Fibroblast of skin of right quadriceps (primary cell): ENCODE measurements at places on chromosomes 5 and 9.

GRCh38 chr9:136313111-136314055, 9.5 kb upstream of the CCDC187 start:
- DNase-seq = no peak

GRCh38 chr9:137319739-137320551, 17.9 kb upstream of the NRARP start:
- DNase-seq = no peak

DNA sequence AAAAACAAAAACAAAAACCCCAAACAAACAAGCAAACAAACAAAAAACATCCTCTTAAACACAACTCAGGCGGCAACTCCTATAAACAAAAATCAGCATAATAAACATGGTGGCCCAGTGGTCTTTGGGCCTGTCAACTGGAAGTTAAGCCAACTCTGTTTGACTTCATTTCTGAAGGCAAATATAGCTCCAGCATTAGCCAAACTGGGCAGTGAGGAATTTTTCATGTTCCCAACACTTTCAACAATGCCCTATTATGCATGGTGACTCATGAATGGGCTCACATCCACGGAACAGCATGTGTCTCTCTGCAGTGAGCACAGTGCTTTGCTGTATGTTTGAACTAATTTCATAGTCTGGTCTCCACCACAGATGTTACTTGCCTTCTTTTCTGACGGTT, 143.9 kb upstream of the STC2 start:
- DNase-seq = peak; percentile 96

DNA sequence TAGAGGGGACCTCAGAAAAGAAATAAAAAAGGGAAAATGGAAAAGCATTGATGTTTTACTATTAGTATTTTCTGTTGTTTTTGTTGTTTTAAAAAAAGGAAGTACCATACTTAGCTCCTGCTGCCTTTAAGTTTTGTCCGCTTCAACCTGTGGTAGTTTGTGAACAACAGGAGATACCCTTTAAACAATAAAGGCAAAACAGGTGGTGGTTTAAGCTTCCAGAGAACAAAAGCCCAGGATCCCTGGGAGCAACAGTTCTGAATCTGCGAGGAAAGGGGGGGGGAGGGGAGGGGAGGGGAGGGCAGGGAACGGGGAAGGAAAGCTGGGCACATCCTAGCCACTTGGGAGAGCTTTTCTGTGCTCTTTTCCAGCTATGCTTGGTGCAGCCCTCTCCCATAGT, 2.1 kb upstream of the PSIP1 start:
- DNase-seq = no peak

- DNase-seq = no peak
Measured at GRCh38 chr9:101477214-101477613, 41.6 kb upstream of the ALDOB start.

- no peak for DNase-seq
Measured at GRCh38 chr9:9498128-9498527, 1114.7 kb downstream of the PTPRD start.

GRCh38 chr5:116276952-116277351, 192.1 kb downstream of the COMMD10 start:
- DNase-seq = no peak

DNA sequence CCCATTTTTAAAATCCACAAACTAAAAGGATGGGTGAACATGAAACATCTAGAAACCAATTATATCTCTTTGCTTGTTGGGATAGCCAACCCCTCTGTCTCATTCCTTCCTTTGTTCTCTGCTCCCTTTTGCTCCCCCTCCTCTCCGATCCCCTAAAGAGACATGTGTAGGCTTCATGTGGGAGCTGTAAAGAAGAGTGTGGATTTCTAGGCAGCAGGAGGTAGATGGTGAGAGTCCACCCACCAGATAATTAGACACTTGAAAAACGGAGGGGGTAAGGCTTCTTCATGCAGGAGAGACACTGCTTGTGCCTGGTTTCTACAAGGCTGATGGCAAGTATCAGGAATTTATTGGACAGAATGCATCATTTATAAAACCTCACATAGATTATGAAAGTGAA, 27.3 kb upstream of the CFAP157 start:
- no peak for DNase-seq

DNA sequence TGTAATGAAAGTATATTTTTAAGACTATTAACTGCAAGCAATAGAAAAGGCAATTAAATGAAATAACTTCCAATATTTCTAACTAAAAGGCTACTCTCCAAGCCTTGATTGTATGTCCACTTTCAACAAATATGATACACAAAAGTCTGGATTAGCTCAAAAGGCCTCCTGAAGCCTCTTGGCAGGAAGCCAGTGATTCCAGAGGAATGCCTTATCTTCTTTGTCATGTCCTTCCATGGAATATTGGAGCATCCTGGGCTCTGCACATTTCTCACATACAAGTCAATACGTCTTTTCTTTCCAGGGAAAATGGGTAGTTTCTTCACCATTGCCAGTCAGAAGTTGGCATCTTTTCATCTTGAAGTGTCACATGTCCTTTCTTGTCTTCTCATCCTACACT, 357.8 kb downstream of the KDM4C start:
- DNase-seq = peak; percentile 17
